ENCODE measurements at places on chromosomes 16 and 17.

DNA sequence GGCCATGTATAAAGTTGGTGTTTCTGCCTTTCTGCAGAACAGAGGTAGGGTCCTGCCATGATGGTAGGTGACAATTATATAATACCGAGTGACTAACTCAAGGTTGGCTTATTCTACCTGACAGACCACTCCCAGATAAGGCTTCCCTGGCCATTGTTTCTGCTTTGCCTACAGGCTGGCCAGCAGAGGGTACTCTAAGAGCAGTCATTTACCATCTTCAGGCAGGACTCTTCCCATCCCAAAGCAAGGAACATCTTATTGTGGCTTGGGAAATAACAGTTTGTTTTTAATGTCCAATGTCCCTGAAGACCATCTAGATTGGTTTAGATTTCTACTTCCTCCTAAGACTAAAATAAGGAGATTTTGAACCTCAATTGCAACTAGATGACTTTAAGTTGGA, 74.1 kb downstream of the SNX11 start:
- no peak for DNase-seq

GRCh38 chr16:22394121-22394520, 19.7 kb upstream of the CDR2 start:
- no peak for DNase-seq

GRCh38 chr16:81514041-81514559, 69.5 kb downstream of the CMIP start:
- no peak for DNase-seq

GRCh38 chr17:42118545-42118944, 2.6 kb downstream of the KAT2A start:
- peak; percentile 62 for DNase-seq

GRCh38 chr17:12655936-12656335, 9.8 kb upstream of the MYOCD start:
- DNase-seq = no peak

DNA sequence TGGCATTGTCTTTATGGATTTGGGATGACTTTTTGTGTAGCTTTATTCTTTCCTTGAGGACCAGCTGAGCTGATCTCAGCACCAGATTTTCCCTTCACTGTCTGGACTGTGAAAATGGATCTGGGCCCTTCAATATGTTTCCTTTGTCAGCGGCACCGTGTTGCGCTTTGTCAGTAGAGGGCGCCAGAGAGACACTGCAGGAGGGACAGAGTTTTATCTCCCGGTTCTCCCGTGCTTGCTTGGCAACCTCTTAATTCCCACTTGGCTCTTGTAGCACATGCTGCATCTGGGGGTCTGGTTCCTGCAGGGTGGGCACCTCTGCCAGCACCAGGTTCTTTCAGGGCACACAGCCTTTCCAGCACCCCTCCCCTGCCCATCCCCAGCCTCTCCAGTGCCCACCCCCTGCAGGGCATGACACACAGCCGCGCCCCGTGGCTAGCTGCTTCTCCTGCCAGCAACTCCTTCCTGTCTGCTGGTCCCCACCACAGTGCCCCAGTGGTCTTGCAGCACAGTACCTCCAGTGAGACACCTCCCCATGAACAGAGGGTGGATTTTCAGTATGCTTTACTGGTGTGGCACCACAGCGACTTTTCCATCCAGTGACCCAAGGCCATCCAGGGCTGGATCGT, 19.6 kb downstream of the OR1D5 start:
- DNase-seq = peak; percentile 17

All from activated naive CD8-positive, alpha-beta T cell treated with anti-CD3 and anti-CD28 coated beads for 36 hours (primary cell).